Activated T-cell treated with anti-CD3 and anti-CD28 coated beads, Interleukin-2, amount 50 U/mL, for 72 hours (primary cell): ENCODE measurements at places on chromosomes 7 and 10.
A peak's percentile ranks its signal among the peaks of the same experiment; 100 is the strongest.

GRCh38 chr7:127872122-127872521, 159.1 kb downstream of the LRRC4 start:
- no peak for DNase-seq

- no peak for DNase-seq
Observed at GRCh38 chr7:129014501-129015101, 40.3 kb downstream of the TNPO3 start.

GRCh38 chr10:133393401-133394063, 425 bp upstream of the MTG1 start:
- DNase-seq: no peak

- no peak for DNase-seq
Observed at GRCh38 chr10:133128126-133129070, 31.6 kb upstream of the KNDC1 start.

DNA sequence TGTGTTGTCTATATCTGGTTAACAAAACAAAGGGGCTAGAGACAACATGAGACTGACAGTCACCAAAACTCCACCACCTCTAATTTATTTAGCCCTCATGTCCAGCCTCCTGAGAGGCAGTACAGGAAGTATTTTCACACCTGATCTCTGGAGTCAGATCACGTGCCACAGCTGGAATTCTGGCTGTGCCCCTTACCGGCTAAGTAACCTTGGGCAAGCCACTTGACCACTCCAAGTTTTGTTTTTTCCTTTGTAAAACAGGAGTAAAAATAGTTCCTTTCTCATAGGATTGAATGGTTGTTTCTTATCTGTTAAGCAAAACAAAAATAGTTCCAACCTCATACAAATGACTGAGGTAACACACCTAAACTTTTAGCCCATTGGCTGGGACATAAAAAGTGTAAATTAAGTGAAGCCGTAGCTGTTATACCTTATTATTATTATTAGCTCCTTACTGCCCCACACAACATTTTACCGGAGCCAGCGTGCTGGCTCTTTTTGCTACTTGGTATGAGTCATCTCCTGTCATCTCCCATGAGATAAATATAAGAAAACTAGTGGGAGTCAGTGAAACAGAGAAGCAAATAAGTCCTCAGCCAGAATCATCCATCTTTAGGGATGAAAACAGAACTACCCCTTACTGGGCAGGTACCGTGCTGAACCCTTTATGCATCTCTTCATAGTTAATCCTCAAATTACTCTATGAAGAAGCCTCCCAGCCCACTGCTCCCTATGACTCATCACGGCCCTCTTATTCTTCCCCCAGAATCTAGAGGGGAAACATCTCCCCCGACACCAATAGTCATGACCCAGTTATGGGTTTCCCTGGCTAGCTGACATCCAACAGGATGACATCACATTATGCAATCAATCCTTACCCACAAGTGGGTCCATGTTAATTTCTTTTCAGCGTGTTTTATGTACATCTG, 44.9 kb downstream of the PPP1R3C start:
- no peak for DNase-seq

DNA sequence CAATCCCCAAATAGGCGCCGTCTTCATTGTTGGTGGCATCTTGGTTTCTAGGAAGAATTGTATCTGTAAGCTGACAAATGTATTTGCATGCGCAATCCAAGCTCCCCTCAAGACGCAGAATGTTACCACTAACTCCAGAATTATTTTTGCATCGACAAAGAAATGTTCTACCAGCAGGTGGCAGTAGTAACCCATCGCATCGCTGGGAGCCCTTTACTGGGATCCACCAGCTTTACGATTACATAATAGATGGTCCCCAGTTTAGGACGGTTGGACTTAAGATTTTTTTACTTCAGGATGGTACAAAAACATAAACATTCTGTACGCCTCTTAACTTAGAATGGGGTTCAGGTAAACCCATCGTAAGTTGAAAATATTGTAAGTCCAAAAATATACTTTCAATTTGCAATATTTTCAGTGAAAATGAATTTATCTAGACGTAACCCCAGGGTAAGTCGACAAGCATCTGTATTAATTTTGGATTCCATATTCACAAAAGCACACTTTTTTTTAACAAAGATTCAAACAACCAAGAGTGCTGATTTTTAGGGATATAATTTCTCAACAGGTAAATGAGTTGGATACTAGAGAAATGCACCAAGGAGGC, 114.0 kb upstream of the COBL start:
- peak; percentile 55 for DNase-seq

DNA sequence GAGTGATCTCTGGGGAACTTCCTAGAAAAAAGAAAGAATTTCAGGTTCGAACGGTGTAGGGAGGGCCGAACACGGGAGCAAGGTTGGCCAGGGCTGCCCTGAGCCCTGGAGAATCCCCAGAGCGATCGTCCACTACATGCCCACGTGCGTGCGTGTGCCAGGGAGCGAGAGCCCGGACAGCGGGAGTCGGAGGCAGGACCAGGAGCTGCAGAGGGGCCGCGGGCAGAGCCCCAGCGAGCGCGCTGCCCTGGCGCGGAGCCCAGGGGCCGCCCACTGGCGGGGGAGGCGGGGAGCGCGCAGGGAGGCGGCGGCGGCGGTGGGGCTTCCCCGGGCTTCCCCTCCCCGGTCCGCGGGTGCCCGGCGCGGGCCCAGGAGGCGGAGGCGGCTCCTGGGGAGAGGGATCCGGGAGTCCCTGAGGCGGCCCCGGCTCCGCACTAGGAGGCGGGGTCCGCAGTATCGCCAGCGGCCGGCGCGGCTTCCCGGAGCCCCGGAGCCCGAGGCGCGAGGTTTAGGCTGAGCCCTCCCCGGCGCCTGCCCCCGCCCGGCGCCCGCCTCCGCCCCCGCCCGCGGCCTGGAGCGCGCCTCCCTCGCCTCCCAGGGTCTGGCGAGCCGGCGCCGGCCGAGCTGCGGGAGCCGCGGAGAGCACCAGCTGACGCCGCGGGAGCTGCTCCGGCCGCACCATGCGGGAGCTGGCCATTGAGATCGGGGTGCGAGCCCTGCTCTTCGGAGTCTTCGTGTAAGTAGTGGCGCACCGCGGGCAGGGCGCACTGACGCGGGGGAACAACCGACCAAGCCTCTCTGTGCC, at the start of gene PLPP4:
Gene PLPP4 (plus strand): TSS at position 602 of the 805 bp plus-strand sequence. CDS start 79 bp downstream, at position 681.
- no peak for DNase-seq

GRCh38 chr7:40008223-40008815, 58.3 kb downstream of the CDK13 start:
- DNase-seq: no peak

GRCh38 chr7:38318803-38319416, 45.5 kb upstream of the TARP start:
- no peak for DNase-seq
